ENCODE measurements at places on chromosomes 3 and 15.

DNA sequence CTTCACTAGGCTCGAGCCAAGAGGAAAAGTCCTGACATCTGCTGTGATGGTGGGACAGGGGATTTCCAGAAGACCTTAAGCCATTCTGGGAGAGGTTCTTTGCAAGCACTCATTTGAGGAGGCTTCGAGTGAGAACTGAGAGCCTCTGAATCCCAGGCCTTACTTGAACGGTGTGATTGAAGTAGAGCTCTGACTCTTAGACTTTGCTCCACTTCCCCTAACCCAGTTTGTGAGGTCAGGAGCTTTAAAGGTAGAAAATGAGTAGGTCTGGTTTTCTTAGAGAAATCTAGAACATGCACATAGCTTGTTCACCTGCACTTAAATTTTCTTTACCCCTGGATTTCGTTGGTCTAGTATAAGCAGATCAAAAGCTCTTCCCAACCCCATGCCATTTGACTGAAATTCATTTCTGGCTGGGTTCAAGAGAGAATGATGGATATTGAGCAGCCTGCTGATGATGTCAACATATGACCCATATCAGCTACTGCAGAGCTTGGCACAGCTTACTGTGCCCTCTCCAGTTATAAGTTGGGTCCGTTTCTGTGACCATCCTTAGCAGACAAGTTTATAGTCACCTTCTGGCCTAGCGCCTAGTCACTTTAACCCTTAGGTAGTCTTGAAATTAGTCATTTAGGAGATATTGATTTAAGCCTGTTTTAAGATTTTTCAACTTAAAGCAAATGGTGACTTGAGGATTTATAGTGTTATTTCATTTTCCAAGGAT lies 229.2 kb upstream of the CHRM5 start:
- no peak for DNase-seq

- no peak for DNase-seq
Measured at GRCh38 chr3:66397745-66398144, 103.1 kb downstream of the LRIG1 start.

DNA sequence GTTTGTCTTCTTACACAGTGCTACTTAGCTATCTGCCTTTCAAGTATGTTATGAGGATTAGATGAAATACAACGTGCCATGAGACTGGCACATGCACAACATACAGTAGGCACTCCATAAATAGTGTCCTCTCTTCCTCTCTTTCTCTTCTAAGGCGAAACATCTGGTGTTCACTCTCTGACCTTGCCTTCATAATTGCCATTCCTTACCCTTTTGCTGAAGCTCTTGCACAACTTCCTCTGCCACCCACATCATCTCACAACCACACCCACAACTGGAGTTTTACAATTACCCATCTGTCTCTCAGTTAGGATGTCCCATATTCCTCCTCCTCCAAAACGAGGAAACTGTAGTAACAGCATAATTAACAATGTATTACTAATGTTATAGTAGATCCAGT lies 26.4 kb upstream of the ACP3 start:
- DNase-seq: no peak

GRCh38 chr15:95323796-95324195 lies 1006.7 kb upstream of the NR2F2 start:
- no peak for DNase-seq

DNA sequence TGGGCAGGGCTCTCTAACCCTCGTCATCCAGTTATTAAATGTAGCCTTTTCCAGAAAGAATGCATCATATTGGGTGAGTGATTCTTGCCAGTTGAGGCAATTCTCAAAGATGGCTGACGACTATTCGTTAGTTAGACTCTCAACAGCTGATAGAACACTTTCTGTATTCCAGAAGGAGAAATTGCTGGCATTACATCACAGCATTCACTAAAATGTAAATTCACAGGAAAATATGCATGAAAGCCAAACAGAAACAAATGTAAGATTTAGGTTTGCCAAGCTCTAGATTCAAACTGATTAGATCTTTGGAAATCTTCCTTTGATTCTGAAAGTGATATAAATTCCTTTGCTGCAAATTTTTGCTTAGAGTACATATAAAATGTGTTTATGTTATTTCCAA lies 1501.0 kb downstream of the SI start:
- DNase-seq: no peak

DNA sequence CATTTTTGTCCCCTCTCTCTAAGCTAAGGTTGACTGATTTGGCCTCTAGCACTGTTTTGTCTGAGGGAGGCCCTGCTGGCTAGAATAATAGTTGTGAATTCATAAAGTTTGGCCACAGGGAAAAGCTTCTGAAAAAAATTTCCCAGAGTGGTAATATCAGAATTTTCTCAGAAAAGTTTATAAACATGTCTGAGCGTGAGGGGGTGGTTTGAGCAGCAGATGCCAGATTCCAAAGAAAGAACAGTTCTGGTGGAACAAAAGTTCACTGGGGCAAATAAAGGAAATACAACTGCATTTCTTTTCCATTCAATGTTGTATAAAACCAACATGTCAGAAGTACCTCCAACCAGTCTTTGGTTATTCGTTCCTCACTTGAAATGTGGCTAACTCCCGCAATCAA lies 61.2 kb downstream of the CLDN1 start:
- DNase-seq: no peak

DNA sequence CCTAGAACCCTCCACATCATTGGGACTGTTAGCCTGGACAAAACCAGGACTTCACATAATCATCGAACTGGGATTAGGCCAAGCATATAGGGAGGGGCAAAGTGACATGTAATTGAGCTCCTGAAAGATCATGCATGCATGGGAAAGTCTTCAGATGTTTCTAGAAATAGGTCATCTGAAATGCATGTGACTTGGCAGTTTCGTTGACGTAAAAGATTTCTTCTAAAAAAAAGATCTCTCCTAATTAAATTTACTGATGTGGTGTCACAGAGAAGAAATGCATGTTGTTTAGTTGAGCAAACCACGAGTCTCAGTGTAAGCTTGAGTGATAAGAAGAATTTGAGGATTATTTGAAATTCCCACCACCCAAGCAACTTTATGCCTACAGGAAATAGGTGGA lies 70.0 kb upstream of the LIMD1 start:
- no peak for DNase-seq

GRCh38 chr15:63765338-63765737 lies 68.4 kb downstream of the HERC1 start:
- DNase-seq: no peak

DNA sequence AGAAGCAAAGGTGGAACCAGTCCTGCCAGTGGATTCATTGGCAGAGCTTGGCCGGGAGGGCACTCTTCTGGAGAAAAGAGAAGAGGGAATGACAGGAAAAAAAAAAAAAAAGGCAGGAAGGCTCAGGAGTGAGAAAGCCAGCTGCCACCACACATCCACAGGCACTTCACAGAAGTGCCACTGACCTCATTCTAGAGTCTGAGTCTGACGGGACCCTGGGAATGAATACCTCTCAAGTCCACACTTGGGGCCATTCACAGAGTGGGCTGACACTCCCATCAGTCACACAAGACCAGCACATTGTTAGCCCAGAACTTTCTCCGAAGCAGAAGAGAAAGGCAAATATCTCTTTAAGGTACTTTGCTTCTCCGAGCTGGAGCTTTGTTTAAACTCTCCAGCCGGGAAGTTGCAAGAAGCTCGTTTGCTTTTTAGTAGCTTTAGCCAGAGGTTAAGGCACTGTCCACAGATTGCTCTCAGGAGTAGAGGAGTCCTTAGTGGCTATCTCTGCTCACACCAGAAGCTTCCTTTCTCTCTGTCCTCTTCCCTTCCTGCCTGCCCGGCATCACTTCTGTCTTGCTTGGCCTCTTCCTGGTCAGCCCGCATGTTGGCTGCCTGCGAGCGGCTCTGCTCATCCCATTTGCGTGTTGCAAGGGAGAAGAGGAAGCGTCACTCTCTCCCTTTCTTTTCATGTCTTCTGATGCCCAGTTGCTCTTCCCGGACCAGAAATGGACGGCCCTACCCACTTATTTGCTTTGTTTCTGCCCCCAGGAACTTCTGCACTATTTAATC lies 53.8 kb downstream of the CMTM6 start:
- no peak for DNase-seq

GRCh38 chr15:40554161-40554525 lies 10.7 kb downstream of the CCDC32 start:
- DNase-seq: no peak

DNA sequence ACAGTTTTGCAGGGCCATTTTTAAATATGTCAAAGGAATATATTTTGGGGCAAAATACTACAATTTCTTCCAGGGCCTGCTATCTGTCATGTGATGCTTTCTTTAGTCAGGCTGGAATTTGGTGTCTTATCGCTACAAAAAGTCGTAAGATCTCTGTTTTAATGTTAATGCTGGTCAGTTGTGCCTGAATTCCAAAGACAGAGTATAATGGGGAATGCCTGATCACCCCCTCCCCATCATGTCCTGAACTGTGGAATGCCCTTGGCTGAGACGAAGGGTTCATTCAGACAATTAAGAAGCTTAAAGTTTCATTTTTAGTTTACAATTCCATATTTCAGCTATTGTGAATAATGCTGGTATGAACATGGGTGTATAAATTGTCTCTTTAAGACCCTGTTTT lies 203.0 kb downstream of the TBC1D5 start:
- DNase-seq: no peak
